ENCODE measurements at places on chromosomes 12 and 14. TPM values are rescaled to one million over a fixed set of nuclear protein-coding genes. Genes with fewer than 3 reads are reported as not detected.
A peak's percentile ranks its signal among the peaks of the same experiment; 100 is the strongest.

- no peak for DNase-seq
Measured at GRCh38 chr14:46840944-46841720, 189.6 kb upstream of the RPL10L start.

DNA sequence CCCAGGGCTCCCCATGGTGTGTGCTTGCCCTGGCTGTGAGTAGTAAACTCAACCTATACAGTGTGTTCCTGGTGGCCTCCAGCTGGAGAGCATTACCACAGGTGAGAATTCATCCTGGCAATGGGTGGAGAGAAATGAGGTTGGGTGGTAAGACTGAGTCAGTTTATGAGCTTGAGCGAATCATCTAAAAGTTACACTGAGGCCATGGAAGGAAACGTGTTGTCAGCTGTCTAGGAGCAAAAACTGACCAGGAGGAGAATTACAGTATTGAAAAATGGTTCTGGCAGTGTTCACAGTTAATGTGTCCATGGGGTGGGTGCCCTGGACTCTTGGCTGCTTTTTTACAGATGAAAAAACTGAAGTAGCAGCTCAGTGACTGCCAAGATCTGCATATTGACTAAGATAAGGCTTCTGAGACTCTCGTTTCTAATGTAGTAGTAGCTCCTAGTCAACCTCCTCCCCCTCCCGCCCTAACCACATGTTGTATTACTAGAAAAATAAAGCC lies 202.0 kb upstream of the AMIGO2 start:
- no peak for DNase-seq

GRCh38 chr14:68474741-68475140 lies 318.1 kb downstream of the ZFP36L1 start:
- no peak for DNase-seq

- no peak for DNase-seq
Measured at GRCh38 chr14:99502989-99503421, 21.8 kb downstream of the CCNK start.

The MYBPC1 gene
- 2.1 TPM for total RNA-seq

The TAS2R46 gene
- not detected for total RNA-seq

- DNase-seq, result no peak
Measured at GRCh38 chr12:89216211-89216952, 135.9 kb downstream of the DUSP6 start.

DNA sequence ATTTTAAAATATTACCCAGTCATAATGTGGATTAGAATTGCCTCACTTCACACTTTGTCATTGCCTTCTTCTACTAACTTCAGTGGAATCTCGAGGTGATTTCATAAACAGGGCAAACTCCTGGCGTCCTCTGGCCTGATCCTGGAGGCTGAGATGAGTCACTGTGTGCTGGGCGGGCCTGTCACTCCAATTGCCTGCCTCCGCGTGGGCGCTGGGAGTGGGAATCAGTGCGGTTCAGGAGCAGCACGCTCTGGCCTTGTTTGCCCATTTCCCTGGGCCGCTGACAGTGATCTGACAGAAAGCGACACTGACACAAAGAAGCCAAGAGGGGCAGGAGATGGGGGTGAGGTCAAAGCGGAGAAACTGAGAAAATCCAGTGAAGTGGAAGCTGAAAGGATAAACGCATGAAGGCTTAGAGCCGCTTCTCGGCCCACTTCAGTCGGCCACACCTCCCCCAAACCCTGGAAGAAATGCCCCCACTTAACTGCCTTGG lies 29.7 kb downstream of the LGR5 start:
- DNase-seq, result no peak

DNA sequence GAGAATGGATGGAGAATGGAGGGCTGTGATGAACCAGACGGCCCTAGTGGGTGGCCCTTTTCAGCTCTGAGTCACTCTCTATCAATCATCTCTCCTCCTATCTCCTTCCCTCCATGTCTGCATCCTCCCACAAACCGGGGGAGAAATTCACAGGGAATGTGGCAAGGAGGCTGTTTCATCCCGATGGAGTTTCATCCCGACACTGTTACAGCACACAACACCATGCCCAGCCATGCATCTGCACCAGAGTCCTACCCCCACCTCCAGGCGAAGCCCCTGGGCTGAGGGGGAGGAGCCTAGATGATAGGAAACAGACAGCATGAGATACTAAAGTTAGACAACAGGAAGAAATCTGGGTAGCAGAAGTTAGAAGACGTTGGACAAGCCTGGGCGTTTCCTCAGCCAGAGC lies 20.8 kb downstream of the SLC8B1 start:
- DNase-seq, result no peak

GRCh38 chr12:44002607-44003006 lies 166.7 kb downstream of the TMEM117 start:
- DNase-seq, result no peak

- DNase-seq, result no peak
Measured at GRCh38 chr12:26539131-26539530, 293.9 kb downstream of the ITPR2 start.

DNA sequence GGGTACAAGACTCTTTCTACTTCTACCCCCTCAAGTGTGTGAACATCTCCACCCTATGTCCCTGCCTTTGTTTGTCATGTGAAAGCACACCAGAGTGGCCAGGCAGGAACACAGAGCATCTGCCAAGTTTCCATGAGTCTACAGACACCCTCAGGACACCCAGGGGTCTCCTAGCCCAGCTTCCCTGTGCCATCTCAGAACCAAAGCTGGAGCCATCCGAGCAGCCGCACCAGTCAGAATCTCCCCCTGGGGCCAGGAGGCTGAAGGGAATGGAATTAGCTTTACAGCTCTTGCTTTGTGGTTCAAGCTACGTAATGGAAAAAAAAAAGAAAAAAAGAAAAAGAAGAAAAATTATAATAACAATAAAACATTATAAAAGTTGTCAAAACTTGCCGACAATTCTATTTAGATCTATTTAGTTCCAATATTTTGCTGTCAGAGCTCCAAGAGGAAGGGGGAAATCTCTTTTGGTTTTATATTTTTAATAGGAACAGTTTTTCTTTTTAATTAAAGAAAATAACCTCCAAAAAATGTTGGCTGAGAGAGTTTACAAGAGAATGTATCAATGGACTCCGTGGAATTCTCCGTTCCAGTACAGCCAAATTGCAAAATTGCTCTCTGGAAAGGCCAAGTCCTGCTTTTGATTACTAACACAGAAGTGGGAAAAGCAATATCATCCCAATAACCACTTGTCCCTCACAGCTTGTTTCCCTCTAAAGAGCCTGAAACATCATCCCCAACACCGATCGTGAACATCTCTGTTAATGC lies 37.1 kb downstream of the TBX5 start:
- peak; percentile 71 for DNase-seq
